Lung (tissue), 17 donors: ENCODE measurements at places on chromosomes 3 and 15. TPM values are rescaled to one million over a fixed set of nuclear protein-coding genes. Genes with fewer than 3 reads are reported as not detected.

DNA sequence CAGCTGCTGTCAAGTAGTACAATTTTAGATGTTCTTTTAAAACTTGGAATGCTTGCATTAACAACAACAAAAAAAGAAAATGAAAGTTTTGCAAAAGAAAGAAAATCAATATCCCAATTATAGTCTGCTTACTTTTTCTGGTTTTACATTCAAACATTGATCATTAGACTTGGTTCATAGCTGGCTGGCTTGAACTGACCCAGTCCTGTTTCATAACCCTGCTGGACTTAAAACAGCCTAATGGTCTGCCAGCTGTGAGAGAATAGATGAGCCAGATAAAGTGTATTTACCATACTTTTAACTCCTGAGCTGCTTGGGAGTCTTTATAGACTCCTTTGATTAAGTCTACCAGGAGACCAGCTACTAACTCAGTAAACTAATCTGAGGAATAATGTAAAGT, 59.2 kb downstream of the PIAS1 start:
- H3K4me3 ChIP-seq = no peak overlapping the region
- no peaks in the 10 kb centered on the region for H3K27me3 ChIP-seq
- H3K36me3 ChIP-seq = peaks cover under 1% of the 10 kb centered on the region
- H3K27ac ChIP-seq = no peak overlapping the region

- no peaks in the 10 kb centered on the region for H3K4me1 ChIP-seq
- DNase-seq = no peak
- H3K4me3 ChIP-seq = no peak overlapping the region
These were observed 605.2 kb downstream of the NAALADL2 start for GRCh38 chr3:175464362-175464761.

DNA sequence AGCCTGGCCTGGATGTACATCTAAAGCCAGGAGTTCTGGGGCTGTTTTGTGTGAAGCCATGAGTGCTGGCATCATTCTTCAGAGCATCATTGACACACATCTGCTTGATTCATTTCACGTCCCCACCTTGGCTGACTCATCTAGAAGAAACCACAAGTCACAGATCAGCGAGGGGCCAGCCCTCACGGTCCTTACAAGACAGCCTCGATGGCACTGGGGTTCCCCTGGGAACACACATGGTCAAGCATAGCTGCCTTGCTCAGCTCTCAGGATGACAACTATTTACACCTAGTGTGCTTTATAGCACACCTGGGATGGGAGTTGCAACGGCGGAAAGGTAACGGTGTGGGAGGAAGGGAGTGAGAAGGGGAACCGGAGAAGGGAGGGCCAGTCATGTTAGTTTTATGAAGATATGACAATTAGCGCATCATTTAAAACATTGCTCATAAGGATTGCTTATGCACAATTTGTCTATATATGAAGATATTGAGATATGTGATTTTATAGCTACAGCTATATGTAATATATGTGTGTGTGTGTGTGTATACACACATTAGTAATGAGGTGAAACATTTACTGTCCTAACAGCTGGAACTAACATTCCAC, 227.1 kb downstream of the RPLP1 start:
- DNase-seq = no peak
- H3K4me3 ChIP-seq = no peak overlapping the region
- no peaks in the 10 kb centered on the region for H3K4me1 ChIP-seq
- H3K27ac ChIP-seq = no peak overlapping the region

DNA sequence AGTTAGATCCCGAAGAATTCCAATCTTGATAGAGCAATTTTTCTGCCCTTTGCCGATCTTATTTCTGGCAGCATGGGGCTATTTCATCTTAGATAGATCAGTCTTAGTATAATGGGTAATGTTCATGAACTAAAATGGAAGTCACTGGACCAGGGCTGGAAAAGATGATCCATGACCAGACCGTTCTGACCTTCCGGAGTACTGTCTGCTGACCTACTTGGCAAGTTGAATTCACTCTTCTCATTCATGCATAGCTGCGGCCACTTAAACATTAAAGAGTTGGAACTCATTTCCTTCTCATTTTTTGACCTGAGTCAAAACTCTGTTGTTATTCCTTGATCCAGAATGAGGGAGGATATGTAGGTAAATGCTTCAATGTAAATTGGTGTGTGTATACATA, 32.5 kb downstream of the GMNC start:
- H3K36me3 ChIP-seq = no peaks in the 10 kb centered on the region
- no peaks in the 10 kb centered on the region for H3K27me3 ChIP-seq
- no peak overlapping the region for H3K27ac ChIP-seq

GRCh38 chr3:11059090-11059798, 66.7 kb downstream of the SLC6A1 start:
- no peaks in the 10 kb centered on the region for H3K36me3 ChIP-seq
- peak; percentile 65 for DNase-seq
- no peak overlapping the region for H3K4me3 ChIP-seq
- H3K27ac ChIP-seq = no peak overlapping the region
- peaks cover 7% of the 10 kb centered on the region for H3K27me3 ChIP-seq

GRCh38 chr3:119293871-119294695, at the start of gene ARHGAP31:
Gene ARHGAP31 (plus strand): TSS chr3:119294383. CDS start chr3:119294905, 522 bp downstream.
- no peaks in the 10 kb centered on the region for H3K36me3 ChIP-seq
- peak; percentile 93 for DNase-seq
- peak within 1 kb of the TSS; percentile 83 for H3K4me3 ChIP-seq
- H3K27ac ChIP-seq = peak within 1 kb of the TSS; percentile 99
- no peaks in the 10 kb centered on the region for H3K27me3 ChIP-seq

DNA sequence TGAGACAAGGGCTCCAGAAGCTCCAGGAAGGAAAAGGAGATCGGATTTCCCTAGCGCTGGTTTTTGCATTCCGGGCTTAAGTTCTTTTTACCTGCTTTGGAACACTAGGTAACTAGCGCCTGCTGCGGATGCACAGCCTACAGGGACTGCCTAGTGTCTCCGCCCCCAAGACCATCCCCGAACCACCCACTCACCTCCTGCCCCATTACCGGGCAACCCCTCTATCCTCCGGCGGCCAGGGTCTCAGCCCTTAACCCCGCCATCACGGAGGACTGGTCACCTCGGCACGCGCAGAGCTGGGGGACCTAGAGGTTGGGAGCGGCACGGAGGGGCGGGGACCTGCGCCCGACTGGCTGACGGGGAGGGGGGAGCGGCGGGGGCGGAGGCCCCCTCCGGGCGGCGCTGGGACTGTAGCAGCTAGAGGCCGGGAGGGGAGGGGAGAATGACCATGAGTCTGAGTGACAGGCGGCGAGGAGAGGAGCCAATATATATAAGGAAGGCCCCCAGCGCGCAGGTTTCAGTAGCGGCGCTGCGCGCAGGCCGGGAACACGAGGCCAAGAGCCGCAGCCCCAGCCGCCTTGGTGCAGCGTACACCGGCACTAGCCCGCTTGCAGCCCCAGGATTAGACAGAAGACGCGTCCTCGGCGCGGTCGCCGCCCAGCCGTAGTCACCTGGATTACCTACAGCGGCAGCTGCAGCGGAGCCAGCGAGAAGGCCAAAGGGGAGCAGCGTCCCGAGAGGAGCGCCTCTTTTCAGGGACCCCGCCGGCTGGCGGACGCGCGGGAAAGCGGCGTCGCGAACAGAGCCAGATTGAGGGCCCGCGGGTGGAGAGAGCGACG, at the start of gene DLL4:
TSS of gene DLL4 (plus strand) at position 520 of the 839 bp plus-strand sequence. CDS start 329 bp downstream, outside the sequence.
- DNase-seq = peak; percentile 68
- peaks cover 4% of the 10 kb centered on the region for H3K36me3 ChIP-seq
- H3K27me3 ChIP-seq = peaks cover 52% of the 10 kb centered on the region
- H3K4me1 ChIP-seq = no peaks in the 10 kb centered on the region

The AZI2 gene
- total RNA-seq = 64.8 TPM

The CPNE9 gene
- 0.34 TPM for total RNA-seq
